Body of pancreas (tissue), 4 donors: ENCODE measurements at places on chromosomes 1 and 21. TPM values are rescaled to one million over a fixed set of nuclear protein-coding genes. Genes with fewer than 3 reads are reported as not detected.

- no peaks in the 10 kb centered on the region for H3K36me3 ChIP-seq
- DNase-seq = no peak
- no peaks in the 10 kb centered on the region for H3K27me3 ChIP-seq
- H3K4me3 ChIP-seq = no peak overlapping the region
- H3K27ac ChIP-seq = no peak overlapping the region
Observed at GRCh38 chr1:222582099-222582774, 7.5 kb downstream of the TAF1A start.

DNA sequence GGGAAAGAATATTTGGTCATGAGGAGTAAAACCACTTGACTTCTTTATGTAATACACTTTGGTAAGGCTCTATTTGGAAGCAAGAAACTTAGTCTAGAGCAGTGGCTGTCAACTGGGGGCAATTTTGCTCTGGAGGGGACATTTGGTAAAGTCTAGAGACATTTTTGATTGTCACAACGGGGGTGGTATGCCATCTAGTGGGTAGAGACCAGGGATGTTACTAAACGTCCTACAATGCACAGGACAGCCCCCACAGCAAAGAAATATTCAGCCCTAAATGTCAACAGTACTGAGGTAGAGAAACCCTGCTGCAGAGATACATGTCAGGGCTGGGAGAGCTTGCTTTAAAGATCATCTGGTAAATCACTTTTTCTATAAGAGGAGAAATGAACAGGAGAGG is 13.5 kb downstream of the FUCA1 start:
- peaks cover 6% of the 10 kb centered on the region for H3K36me3 ChIP-seq
- H3K27me3 ChIP-seq = no peaks in the 10 kb centered on the region
- H3K27ac ChIP-seq = no peak overlapping the region
- H3K4me3 ChIP-seq = no peak overlapping the region
- H3K4me1 ChIP-seq = no peaks in the 10 kb centered on the region

DNA sequence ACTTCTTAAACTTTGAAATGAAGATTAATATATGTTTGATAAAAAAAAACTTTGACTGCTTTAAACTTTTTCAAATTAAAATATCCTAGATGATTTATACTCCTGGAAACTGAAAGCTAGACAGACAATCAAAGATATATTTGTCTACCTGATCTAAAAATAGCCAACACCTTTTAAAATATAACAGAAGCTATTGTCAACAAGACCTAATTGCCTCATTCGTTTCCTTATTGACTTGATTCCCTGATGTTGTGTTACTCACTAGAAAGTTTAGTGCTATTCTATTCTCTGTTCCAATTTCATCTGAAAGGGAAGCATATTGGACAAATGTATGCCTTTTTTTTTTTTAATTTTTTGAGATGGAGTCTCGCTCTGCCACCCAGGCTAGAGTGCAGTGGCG is 445.6 kb upstream of the ADAMTS5 start:
- H3K36me3 ChIP-seq = no peaks in the 10 kb centered on the region
- no peak for DNase-seq
- H3K4me3 ChIP-seq = no peak overlapping the region
- no peaks in the 10 kb centered on the region for H3K4me1 ChIP-seq

DNA sequence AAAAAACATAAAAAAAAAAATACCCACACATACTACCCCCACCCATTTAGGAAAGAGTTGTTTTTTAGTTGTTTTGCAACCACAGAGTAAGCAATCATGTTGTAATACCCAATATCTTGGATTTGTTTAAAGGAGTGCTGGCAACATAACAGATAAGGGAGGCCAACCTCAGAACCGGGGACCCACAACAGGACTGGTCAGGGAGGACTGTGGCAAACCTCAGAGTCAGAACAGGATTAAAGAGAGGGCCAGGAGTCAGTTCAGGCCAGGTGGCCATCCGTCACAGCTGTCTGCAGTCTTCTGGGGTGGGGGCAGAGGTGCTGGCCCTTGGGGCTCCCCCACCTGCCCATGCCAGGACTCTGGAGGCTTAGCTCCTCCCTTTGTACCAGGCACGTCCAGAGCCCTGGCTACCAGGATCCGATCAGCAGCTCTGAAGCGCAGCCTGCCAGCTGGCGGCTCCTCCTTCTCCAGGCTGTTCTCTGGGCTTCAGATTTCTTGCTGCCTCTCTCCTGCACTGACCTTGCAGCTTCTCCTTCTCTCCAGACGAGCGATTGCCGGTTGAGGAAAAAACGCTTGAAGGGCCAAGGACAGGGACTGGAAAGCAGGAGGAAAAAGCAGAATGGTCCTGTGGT is 7.9 kb downstream of the H6PD start:
- H3K36me3 ChIP-seq = no peaks in the 10 kb centered on the region
- peak overlapping the region; percentile 94 for H3K27ac ChIP-seq

DNA sequence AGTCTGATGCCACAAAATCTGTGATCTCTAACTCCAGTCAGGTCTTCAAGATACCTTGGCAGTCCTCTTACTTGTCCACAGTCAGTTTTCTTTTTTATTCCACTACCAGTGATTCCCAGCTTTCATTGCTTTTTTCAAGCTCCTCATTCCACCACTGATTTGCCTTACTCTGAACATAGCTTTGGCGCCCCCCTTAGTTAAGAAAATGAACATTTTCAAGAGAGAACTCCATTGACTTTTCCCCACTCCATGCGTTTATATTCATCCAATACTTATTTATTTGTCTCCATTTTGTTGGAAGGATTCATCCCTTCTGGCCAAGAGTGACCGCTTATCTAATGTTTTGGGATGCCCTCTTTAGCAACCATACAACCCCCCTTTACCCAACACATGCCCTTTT is 33.9 kb upstream of the IPO9 start:
- peaks cover 3% of the 10 kb centered on the region for H3K4me1 ChIP-seq
- no peaks in the 10 kb centered on the region for H3K27me3 ChIP-seq
- H3K36me3 ChIP-seq = no peaks in the 10 kb centered on the region
- DNase-seq = no peak
- H3K27ac ChIP-seq = no peak overlapping the region
- H3K4me3 ChIP-seq = no peak overlapping the region

DNA sequence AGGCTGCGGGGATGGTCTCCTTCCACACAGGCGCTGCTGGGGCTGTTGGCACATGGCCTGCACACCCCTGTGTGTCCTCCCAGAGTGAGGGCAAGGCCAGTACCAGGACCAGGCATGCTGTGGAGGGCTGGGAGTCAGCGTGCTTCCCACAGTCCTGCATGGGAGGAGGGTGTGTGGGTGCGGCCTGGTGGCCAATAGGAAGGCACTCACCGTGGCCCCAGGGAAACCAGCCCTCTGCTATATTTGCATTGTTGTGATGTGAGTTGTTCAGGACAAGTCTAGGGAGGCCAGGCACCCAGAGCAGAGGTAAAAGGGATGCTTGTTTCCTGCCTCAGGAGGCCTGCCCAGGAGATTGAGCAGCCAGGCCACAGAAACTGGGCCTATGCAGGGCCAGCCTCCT is 59.5 kb downstream of the S100B start:
- H3K27ac ChIP-seq = no peak overlapping the region
- H3K36me3 ChIP-seq = peaks cover 36% of the 10 kb centered on the region
- no peak overlapping the region for H3K4me3 ChIP-seq
- H3K27me3 ChIP-seq = no peaks in the 10 kb centered on the region
- no peaks in the 10 kb centered on the region for H3K4me1 ChIP-seq

DNA sequence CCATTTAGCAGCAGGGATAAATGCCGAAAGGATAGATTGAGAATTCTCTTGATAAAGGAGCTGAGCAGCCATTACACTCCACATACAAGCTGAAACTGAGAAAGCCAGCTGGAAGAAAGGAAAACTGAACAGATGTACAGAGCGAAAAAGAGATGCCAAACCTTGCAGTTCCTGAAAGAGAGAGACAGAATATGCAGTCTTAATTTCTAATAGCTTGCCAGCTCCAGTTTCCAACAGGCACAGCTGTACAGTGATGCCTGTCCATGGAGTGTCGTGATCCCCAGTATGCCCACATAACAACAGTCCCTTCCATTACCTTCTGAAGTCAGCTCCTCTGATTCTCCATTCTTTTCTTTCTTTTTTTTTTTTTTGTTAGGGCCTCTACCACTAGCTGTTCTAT is 22.7 kb downstream of the ABL2 start:
- H3K36me3 ChIP-seq = no peaks in the 10 kb centered on the region
- no peak overlapping the region for H3K4me3 ChIP-seq
- no peaks in the 10 kb centered on the region for H3K27me3 ChIP-seq
- no peak overlapping the region for H3K27ac ChIP-seq
- H3K4me1 ChIP-seq = peaks cover 30% of the 10 kb centered on the region

GRCh38 chr1:33455539-33456501 is 16.6 kb upstream of the ZSCAN20 start:
- no peak overlapping the region for H3K4me3 ChIP-seq
- H3K27me3 ChIP-seq = no peaks in the 10 kb centered on the region
- H3K27ac ChIP-seq = no peak overlapping the region

- no peak overlapping the region for H3K27ac ChIP-seq
- no peaks in the 10 kb centered on the region for H3K27me3 ChIP-seq
- no peaks in the 10 kb centered on the region for H3K36me3 ChIP-seq
- H3K4me1 ChIP-seq = peaks cover 19% of the 10 kb centered on the region
Observed at GRCh38 chr1:1922956-1923833, 4.1 kb upstream of the TMEM52 start.

DNA sequence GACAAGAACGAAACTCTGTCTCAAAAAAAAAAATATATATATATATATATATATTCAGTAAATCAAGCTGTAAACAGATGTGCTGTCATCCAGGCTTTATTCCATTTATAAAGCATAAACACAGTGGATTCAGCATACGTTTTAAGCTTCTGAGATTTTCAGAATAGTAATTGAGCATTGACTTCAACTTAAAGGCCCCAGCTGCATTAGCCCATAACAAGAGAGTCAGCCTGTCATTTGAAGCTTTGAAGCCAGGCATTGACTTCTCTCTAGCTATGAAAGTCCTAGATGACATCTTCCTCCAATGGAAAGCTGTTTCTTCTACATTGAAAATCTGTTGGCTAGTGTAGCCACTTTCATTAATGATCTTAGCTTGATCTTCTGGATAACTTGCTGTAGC is 6.6 kb downstream of the KPNA6 start:
- H3K27ac ChIP-seq = no peak overlapping the region
- H3K36me3 ChIP-seq = no peaks in the 10 kb centered on the region
- H3K4me3 ChIP-seq = no peak overlapping the region
- peaks cover 45% of the 10 kb centered on the region for H3K4me1 ChIP-seq
- H3K27me3 ChIP-seq = no peaks in the 10 kb centered on the region

GRCh38 chr21:44774972-44775371 is 26.6 kb downstream of the UBE2G2 start:
- H3K4me3 ChIP-seq = no peak overlapping the region
- no peaks in the 10 kb centered on the region for H3K27me3 ChIP-seq
- DNase-seq = no peak
- peaks cover 17% of the 10 kb centered on the region for H3K4me1 ChIP-seq

DNA sequence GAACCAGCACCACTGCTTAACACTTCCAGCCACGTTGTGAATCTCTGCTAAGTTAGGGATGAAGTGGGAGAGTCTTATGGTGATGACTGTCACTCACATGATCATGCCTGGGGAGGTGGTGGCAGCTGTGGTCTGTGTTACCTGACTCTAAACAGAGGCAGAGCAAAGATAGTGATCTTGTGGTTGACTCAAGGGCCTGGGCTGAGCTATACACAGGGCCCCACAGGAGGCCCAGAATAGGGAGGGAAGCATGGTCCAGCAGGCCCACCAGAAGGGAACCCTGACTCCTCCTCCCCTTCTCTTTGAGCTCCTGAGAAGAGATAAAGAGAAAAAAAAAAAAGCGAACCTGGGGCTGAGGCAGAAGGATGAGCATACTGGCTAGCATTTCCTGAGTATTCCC is 55.0 kb downstream of the PLXNA2 start:
- no peak overlapping the region for H3K4me3 ChIP-seq
- H3K36me3 ChIP-seq = no peaks in the 10 kb centered on the region
- no peak for DNase-seq
- no peak overlapping the region for H3K27ac ChIP-seq
- H3K27me3 ChIP-seq = no peaks in the 10 kb centered on the region

- H3K36me3 ChIP-seq = no peaks in the 10 kb centered on the region
- no peaks in the 10 kb centered on the region for H3K4me1 ChIP-seq
- no peak overlapping the region for H3K4me3 ChIP-seq
- H3K27me3 ChIP-seq = no peaks in the 10 kb centered on the region
Observed at GRCh38 chr1:87062687-87063086, 148.3 kb downstream of the HS2ST1 start.

DNA sequence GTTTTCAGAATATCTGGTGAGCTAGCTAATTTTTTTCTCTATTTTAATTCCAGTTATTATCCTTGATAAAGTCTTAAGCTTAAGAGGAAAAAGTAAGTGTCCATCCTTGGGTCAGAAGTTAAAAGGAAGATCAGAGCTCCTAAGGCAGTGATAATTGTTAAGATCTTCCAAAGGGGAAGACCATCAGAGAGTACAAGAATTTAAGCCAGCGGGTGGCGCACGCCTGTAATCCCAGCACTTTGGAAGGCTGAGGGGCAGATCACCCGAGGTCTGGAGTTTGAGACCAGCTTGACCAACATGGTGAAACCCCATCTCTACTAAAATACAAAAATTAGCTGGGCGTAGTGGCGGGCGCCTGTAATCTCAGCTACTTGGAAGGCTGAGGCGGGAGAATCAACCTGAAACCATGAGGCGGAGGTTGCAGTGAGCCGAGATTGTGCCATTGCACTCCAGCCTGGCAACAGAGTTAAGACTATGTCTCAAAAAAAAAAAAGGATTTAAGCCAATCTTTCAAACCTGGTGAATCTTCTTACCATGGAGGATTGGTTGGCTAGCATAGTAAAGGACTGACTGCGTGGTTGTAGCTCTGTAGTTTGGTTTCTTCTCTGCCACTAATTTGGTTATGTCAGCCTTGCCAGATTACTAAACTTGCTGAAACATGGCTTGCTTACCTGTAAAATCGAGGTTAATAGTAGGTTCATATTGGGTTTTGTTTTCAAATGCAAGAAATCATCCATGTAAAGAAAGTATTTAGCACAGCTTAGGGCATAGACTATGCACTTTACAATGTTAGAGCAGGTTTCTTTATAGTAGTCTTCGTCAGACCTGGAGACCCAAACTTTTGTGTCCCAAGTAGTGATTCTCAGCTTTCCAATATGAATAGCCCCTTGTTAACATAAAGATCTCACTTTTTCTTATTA is 15.9 kb downstream of the AKIRIN1 start:
- no peak for DNase-seq
- H3K27ac ChIP-seq = no peak overlapping the region
- no peaks in the 10 kb centered on the region for H3K4me1 ChIP-seq
- H3K4me3 ChIP-seq = no peak overlapping the region
- H3K27me3 ChIP-seq = no peaks in the 10 kb centered on the region

GRCh38 chr1:203524824-203525223 is 30.9 kb downstream of the OPTC start:
- H3K4me3 ChIP-seq = no peak overlapping the region
- H3K36me3 ChIP-seq = no peaks in the 10 kb centered on the region
- no peak for DNase-seq
- H3K27me3 ChIP-seq = no peaks in the 10 kb centered on the region
- H3K27ac ChIP-seq = no peak overlapping the region

- H3K36me3 ChIP-seq = no peaks in the 10 kb centered on the region
- no peaks in the 10 kb centered on the region for H3K27me3 ChIP-seq
- peaks cover 16% of the 10 kb centered on the region for H3K4me1 ChIP-seq
- H3K4me3 ChIP-seq = no peak overlapping the region
Observed at GRCh38 chr1:201593200-201593921, 54.4 kb downstream of the NAV1 start.

- no peaks in the 10 kb centered on the region for H3K27me3 ChIP-seq
- H3K36me3 ChIP-seq = no peaks in the 10 kb centered on the region
- H3K4me1 ChIP-seq = peaks cover 13% of the 10 kb centered on the region
- no peak overlapping the region for H3K27ac ChIP-seq
Observed at GRCh38 chr1:77540501-77541161, 141.8 kb downstream of the ZZZ3 start.

- no peaks in the 10 kb centered on the region for H3K36me3 ChIP-seq
- no peak overlapping the region for H3K4me3 ChIP-seq
- no peaks in the 10 kb centered on the region for H3K27me3 ChIP-seq
- H3K27ac ChIP-seq = no peak overlapping the region
Observed at GRCh38 chr21:14452031-14452726, 69.2 kb upstream of the HSPA13 start.

Gene INPP5B
- 13.5 TPM for total RNA-seq

Gene NPPA
- total RNA-seq = 25.4 TPM

Gene ANKRD34A
- 0.66 TPM for total RNA-seq

Gene MEX3A
- 0.99 TPM for total RNA-seq

Gene CA6
- total RNA-seq = not detected

Gene EPHA10
- total RNA-seq = 2.0 TPM
